ENCODE measurements at places on chromosomes 2 and 18.
A peak's percentile ranks its signal among the peaks of the same experiment; 100 is the strongest.

DNA sequence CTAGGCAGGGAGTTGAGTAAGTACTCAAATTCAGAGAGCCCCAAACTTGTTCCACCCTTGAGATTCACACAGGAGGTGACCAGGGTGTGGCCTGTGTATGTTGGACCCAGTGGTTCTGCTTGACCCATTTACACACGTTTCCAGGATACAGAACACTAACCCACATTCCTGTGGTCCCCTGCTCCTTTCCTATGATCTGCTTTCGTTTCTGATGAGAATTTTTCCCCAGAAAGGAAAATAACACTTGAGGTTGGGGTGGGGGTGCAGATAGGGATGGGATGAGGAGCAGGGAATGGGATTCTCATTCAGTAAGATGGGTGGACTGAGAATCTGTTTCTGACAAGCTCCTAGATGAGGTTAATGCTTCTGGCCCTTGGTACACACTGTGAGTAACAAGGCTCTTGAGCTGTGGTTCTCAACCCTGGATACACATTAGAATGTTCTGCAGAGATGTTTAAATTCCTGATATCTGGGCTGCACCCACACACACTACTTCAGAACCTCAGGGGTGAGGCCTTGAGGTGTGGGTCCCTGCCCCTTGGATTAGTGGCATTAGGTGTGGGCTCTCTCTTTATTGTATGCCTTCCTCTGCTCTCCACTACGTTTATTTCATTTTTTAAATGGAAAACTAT is 58.4 kb downstream of the TPGS2 start:
- DNase-seq, result no peak

DNA sequence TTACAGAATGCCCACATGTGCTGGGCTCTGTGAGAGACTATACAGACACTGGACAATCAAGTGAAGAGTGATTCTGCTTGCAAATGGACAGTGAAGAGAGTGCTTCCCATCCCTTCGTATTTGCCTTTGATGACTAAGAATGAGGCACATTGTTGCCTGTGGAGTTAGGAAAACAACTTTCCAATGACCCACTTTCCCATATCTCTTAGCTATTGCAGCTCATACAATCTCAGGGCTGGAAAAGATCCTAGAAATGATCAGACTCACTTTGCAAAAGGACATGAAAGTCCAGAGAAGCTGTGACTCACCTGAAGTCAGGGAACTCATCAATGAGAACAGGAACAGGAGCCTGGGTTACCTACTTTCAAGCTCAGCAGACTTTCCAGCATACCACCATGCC is 440.5 kb upstream of the TCF4 start:
- DNase-seq, result no peak

GRCh38 chr2:155695505-155695904 is 637.0 kb downstream of the NR4A2 start:
- DNase-seq, result no peak

DNA sequence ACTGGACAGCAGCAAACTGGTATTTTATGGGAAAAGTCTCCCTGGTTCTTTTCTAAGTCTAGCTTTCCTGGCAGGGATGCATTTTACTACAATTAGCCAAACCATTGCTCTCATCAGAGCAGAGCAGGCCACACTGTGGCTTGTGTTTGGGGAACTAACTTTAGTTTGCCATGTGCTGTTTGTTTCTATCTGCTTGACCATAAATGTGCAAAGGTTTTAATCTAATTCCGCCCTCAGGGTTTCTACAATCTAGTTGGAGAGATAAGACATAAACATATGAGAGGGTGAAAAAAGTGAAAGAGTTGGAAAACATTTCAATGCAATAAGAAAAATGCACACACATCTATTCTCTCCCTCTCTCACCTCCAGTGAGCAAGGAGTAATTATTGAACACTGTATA is 86.9 kb upstream of the MAPK4 start:
- no peak for DNase-seq

DNA sequence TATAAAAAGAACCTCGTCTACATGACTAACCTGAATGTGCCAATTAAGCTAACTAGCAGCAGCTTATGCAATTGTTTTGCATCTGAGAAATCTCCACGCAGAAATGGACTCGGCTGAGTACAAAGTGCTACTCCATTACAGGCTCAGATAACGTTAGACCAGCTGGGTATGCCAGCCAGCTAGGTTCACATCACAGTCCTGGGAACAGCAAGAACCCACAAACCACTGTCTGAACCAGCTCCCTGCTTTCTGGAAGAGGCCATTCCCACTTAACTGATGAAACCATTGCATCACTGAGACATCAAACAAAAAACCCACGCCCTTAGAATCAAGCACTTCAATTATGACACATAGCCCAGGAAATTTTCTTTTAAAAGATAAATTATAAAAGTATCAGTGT is 202.7 kb downstream of the CYRIA start:
- DNase-seq, result no peak

GRCh38 chr2:86049529-86049928 is 56.2 kb downstream of the POLR1A start:
- no peak for DNase-seq

GRCh38 chr2:176536439-176537133 is 267.3 kb downstream of the MTX2 start:
- DNase-seq, result no peak

DNA sequence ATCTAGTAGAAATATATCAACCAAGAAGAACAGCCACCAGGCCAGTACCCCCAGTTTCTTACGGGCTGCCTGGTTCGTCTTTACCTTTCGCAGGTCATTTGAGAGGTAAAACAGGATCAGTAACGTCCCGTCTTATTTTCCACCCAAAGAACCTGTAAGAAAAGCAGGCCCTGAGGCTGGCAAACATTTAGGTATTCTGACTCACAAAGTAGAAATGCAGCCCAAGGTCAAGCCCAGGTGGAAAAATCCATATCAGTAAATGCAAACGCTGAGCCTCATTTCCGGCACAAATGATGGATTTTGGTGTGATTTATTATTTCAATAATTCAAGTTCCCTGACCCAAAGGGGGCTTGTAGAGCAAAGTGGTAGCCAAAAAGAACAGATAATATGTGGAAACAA is 171.2 kb downstream of the ZNF516 start:
- no peak for DNase-seq

- no peak for DNase-seq
These were observed 1050.7 kb upstream of the NRXN1 start for GRCh38 chr2:52082646-52083045.

GRCh38 chr2:84939426-84940087 is 31.4 kb upstream of the KCMF1 start:
- DNase-seq, result peak; percentile 44

- DNase-seq, result no peak
These were observed 138.6 kb upstream of the CHAC2 start for GRCh38 chr2:53629001-53629400.

- no peak for DNase-seq
These were observed 239.9 kb downstream of the PAX3 start for GRCh38 chr2:222058819-222059445.

GRCh38 chr2:28270456-28271152 is 122.1 kb upstream of the FOSL2 start:
- DNase-seq, result no peak

- DNase-seq, result no peak
These were observed 1324.6 kb upstream of the NRXN1 start for GRCh38 chr2:52356556-52356955.

- DNase-seq, result no peak
These were observed 73.2 kb downstream of the BOLA3 start for GRCh38 chr2:74074487-74074886.

DNA sequence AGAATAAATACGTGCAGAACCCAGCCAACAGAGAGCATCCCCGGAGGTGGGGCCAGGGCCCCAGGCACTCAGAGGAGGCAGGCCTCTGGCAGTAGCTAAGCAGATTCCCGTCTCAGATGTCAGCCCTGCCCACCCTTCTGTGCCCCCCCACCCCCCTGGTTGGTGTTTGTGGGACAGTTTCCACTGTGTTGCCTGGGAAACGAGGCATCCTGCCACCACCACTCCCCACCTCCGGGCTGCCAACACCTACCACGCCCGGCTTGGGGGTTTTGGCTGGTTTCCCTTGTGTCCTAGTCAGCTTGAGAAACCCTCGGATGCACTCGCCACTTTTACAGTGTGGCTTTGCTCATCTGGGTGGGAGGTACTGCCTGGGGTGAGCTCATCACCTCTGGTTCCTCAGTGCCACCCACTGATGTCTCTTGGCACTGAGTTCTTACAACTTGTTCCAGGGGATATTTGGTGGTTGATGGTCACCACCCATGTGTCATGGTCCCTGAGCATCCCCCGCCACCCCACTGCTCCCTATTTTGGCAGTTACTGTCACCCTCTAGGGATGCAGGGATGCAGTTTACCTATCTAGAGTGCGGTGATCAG is 72.4 kb upstream of the YWHAQ start:
- DNase-seq, result peak; percentile 96

DNA sequence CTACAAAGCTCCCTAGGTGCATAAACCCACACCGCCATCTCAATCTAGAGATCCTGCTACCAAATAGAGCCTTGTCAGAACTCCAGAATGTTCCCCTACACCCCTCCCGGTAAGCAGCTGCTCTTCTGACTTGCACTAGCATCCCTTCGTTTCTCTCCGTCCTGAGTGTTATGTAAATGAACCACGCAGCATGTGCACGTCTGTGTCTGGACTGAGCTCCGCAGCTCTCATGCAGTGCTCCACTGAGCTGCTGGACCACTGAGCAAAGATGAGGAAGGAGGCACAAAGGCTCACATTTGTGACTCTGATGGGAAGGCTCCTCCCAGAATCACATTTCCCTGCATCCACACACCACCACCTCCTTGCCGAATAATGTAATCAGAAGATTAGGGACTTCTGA is 203.6 kb downstream of the MYT1L start:
- DNase-seq, result no peak

DNA sequence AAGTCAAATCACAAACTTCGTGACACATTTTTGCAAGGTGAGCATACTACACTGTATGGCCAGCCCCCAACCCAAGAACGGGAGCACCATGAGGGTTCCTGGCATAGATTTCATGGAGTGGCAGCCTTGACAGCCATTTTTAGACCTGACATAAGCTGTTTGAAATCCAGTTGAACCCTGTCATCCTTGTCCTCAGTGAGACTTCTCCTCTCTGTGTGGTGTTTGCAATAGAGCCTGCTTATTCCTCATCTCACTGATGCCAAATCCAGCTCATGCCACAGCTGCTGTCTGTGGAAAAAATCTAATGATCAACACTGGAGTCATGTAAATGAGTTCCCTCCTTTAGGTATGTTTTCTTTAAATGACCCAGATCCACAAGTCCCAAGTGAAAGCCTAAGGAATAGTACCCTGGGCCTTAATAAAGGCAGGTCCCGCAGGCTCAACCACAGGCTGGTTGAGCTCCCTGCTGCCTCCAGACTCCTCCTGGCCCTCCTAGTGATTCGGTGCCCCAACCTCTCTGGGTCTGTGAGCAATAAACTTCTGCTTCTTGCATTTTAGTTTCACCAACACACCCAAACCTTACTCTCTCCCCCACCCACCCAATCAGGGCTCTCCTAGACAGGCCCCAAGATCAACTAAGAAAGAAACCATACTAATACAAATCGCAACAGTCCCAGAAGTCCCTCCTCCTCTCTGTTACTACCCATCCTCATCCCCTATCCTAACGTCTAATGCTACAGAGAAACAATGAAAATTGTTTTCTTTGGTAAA is 8.4 kb upstream of the CREG2 start:
- no peak for DNase-seq

- DNase-seq, result no peak
These were observed 413.5 kb downstream of the TMX3 start for GRCh38 chr18:68301441-68301840.

DNA sequence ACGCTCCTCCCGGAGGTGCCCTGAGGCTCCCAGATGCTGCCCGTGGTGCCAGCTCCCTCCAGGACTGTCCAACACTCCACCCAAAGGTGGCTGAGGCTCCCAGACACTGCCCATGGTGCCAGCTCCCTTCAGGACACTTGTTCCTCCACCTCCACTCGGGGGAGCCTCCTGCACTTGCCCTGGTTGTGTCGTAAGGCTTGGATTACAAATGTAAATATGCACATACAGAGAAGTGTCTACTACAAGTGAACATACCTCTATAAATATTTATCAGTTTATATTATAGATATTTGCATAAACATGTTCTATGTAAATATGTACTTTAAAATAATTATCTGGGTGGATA is 143.3 kb downstream of the PXDN start:
- DNase-seq, result no peak

GRCh38 chr18:48404716-48405507 is 4.3 kb downstream of the ZBTB7C start:
- no peak for DNase-seq

DNA sequence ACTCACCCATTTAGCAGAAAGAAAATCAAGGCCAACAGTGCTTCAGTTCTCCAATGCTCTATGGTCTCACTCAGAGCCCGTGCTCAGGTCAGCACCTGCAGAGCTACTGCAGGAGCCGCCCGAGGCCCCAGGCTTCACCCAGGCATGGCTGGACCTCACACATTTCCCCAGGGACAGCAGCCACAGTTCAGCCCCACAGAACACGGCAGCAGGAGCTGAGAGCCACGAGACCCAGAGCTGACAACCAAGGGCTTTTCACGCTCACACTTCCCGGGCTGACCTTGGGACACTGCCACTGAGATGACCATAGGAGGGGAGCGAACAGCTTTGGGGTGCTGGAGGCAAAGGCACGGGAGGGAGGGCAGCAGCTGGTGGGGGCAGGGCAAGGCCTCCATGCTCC is 4.2 kb downstream of the TMEM18 start:
- no peak for DNase-seq

DNA sequence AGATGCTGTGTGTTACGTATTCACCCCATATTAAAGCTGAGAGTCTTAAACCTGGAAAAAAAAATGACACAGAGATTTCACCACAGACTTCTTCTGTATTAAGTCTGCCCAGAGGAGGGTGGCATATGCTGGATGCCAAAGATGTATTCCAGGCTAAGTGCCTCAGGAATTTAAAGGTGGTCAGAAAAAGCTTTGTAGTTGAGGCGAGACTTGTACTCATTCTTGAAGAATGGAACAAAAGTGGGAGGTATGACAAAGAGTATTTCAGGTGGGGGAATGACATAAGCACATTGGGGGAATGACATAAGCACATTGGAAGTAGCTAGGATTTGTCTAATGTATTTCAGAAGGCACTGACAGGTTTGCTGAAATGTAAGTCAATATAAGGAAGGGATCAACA is 98.6 kb downstream of the BABAM2 start:
- DNase-seq, result no peak

DNA sequence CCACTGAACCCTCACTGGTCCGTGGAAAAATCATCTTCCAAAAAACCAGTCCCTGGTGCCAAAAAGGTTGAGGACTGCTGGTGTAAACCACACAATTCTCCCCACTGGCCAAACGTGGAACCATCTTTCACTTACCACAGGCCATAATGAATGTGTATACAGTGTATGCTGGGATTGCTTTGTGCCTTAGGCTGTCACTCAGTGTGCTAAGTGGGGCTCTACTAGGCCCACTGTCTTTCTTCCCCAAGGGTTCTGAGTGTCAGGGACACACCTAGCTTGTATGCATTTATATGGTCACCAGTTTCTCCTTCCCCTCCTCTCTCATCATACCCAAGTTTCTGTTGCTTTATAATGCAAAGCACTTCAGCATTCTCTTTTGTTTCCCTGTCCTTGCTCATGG is 27.2 kb downstream of the SCYGR8 start:
- DNase-seq, result no peak

DNA sequence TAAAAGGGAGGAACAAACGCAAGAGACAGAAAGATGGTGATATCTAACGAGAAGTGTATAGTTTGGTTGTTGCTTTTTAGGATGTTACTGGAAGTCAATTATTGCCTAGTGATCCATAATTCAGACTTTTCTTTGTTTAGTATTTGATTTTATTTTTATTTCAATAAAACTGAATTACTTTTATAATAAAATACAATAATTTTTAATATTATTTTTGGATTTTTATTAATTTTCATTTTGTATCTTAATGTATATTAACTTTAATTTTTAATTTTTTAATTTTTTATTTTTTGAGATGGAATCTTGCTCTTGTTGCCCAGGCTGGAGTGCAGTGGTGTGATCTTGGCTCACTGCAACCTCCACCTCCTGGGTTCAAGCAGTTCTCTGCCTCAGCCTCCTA is 55.6 kb downstream of the MTA3 start:
- no peak for DNase-seq

All from CD4-positive, alpha-beta T cell (primary cell).